Thoracic aorta (tissue), 2 donors: ENCODE measurements at places on chromosomes 7 and 10.

GRCh38 chr10:80192553-80192952, 12.8 kb downstream of the ANXA11 start:
- DNase-seq = no peak

- DNase-seq = no peak
Observed at GRCh38 chr10:112140110-112140970, 43.2 kb downstream of the GPAM start.

GRCh38 chr10:61989995-61990760, 88.7 kb downstream of the ARID5B start:
- DNase-seq = no peak

DNA sequence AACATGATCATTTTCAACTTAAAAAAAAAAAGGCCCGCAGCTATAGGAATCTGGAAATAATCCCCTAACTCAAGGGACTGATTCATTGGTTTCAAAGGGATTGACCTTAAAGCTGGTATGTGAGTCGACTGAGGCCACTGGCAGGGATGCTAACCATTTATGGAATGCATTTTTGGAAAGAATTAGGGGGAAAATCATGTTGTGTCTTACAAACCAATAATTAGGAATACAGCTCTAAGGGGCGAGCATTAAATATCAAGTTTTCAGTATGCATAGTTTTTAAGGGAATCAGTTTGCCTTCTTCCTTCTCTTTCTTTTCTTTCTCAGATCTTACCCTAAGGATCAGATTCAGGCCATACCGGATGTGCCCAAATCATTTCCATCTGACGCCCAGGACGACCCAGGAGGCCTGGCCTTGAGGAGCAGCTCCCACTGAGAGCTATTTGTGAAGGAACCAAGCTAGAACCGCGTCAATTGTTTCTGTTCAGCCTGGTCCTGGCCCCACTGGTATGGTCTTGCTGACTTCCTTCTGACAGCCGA, 48.7 kb downstream of the BPGM start:
- DNase-seq = no peak

DNA sequence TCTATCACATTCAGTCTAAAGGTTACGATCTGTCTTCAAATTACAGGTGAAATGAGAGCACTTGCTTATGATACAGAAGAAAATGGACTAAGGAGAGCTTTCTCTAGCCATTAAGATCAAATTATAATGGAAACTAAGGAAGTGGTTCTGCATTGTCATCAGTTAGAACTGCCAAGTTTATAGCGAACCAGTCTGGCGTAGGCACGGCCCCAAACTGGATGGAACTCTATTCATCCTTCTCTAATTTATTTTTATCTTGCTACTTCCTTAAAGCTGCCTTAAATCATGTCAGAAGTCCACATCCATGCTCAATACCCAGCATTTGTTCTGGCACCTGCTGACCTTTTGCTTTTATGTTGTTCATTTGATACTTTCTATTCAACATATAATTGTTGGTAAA, 63.7 kb upstream of the APBB1IP start:
- no peak for DNase-seq

GRCh38 chr7:107471292-107472070, 1.6 kb downstream of the GPR22 start:
- DNase-seq = no peak

DNA sequence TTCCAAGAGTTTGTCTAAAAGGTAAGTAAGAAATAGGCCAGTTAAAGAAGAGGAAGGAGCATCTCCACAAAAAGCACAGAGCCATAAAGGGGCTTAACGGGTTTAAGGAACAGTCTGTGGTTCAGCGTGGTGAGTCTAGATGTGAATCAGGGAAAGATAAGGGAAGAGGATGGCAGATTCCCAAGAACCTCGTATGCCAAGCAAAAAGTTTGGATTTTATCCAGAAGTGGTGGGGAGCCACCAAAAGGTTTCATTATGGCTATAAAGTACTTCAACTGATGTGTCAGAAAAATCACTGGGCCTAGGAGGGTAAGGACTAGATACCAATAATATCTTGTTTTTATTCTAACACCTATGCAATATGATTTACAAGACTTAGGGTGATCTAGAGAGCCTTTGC, 161.9 kb upstream of the PTER start:
- no peak for DNase-seq

- peak; percentile 35 for DNase-seq
Observed at GRCh38 chr7:155257482-155258225, 40.0 kb upstream of the INSIG1 start.

GRCh38 chr7:157985636-157986035, 602.0 kb downstream of the PTPRN2 start:
- no peak for DNase-seq

DNA sequence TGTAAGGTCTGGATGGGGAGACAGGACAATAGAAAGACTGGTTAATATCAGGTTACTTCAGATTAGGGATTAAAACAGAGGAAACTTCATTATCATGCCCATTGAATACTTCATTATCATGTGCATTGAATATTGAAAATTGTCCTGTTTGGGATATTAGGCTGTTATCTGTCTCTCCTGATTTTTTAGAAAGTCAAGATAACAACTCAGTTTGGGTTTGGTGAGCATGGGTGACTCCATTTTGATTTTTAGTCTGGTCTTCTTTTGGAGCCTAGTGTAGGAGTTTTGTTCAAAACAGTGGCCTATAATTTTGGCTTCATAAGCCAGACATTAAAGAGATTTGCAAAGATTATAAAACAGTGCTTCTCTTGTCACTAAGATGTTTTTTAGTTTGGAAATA, 95.5 kb downstream of the ADK start:
- no peak for DNase-seq

DNA sequence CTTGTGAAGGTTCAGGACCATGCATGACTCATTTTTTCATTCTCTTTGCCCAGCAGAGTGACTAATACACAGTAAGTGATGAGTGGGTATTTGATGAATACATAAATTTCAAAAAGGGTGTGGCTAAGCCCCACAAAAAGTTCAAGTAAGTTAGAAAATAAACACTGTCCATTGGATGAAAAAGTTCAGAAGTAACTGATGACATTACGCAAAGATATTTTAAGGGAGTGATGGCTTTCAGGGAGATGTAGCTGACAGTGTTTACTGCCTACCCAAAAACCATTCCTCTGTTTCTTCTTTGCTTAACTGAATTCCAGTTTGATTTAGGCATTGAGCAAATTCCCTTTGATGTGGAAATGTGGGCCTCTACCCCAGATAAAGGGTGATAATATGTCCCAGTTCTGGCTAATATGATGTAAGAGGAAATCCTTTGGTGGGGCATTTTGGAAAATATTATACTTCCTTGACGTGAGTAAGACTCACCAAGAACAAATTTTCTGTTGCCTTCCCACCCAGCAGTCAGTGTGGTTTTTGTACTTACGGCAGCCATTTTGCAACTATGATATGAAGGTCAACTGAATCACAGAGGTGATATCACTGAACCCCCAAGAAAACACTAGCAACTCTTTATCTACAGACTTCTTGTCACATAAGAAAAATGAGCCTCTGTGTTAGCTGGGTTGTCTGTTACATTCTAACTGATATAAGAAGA, 29.0 kb upstream of the EBLN1 start:
- DNase-seq = no peak

DNA sequence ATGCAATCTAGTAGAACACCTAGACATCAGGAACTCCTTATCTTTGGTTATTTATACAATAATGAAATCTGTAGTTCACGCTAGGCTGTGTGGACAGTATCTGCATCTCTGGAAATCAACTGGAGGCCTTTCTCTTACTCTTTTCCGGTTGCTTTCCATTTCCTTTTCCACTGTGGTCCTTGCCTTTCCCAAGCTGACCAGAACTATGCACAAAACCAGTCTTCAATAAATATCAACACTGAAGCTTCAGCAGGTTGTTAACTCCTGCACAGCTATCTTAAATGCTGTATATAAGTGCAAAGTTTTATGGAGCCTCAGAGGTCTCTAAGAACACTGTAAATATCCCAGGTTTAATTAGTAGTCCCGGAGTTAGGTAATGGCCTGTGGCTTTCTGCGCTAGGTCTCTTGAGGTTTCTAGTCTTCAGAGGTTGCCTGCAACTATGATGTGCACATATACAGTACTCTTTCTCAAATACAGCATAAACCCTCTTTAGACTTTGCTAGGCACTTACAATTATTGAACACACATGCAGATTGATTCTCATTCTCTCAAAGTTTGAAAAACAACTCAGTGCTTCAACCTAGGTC, 2.4 kb downstream of the KLLN start:
- no peak for DNase-seq

- DNase-seq = no peak
Observed at GRCh38 chr7:157751406-157751805, 414.6 kb downstream of the DNAJB6 start.

- no peak for DNase-seq
Observed at GRCh38 chr10:116110736-116111135, 162.3 kb downstream of the GFRA1 start.

DNA sequence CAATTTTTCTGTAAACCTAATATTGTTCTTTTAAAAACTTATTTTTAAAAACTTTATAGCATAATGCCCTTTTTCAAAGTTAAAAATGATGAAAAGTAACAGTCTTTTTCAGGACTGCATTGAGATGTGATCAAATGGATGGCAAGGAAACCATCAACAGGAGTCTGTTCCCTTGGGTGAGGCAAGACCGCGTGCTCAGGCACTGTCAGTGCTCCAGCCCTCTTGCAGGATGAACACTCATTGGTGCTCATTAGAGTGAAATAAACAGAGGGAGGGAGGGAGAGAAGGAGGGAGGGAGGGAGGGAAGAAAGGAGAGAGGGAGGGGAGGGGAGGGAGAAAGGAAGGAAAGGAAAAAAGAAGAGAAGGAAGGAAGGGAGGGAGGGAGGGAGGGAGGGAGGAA, 145.7 kb upstream of the CHST15 start:
- DNase-seq = no peak

DNA sequence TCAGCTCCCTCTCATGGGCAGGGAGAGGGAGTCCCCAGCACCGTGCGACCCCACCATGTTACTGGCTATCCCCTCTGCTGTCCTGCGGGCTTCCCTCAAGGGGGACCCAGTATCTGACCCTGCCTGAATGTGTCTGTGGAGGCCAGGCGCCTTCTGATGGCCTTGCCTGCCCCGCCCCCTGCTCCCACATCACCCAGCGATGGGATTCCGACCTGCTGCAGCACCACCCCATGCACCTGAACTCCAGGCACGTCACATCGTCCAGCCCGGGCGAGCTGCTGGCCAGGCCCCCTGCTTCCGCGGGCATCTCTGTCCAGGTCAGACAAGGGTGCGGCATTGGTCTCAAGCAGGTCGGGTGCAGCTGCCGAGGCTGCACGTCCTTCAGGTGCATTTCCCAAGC, 19.0 kb downstream of the LRRC27 start:
- DNase-seq = no peak

DNA sequence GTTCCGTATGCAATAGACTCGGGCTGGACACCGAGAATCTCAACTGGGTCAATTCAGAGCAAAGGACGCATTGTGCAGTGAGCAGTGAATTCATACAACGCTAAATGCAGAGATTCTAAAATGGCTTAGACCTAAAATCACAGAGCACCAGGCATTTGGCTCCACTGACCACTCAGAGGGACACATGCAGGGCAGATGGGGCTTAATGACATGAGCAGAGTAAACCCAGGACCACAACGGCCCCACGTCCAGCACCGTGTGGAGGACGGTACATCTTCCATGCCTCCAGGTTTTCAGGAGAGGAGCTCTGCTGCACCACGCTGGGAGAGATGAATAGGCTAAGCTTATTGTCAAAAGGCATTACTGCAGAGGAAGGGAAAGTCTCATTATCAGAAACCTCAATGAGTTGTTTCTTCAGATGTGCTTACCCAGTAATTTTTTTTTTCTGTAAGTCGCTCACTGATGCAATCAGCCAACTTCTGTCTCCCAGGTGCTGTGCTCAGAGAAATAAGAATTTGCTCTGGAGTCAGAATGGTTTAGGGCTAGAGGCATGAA, 555.0 kb downstream of the PTPRN2 start:
- no peak for DNase-seq

GRCh38 chr7:1004018-1004852, 21.3 kb downstream of the CYP2W1 start:
- DNase-seq = no peak

- no peak for DNase-seq
Observed at GRCh38 chr10:85916994-85917573, 449.5 kb downstream of the GRID1 start.

DNA sequence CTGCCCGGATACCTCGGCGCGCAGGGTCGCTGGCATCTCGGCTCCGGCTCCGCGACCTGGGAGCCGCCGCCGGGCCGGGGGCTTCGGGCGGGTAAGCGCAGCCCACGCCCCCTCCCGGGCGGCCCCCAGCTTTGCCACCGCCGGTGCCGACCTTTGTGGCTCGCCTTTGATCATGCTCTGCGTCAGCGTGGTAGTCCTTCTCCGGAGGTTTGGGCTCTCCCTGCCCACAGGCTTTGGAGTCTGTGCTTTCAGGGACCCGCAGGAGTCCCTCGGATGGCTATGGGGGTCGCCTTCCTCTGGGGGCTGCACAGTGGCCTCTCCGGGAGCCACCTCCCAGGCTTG, 7.3 kb downstream of the ATP6V1F start:
- no peak for DNase-seq

DNA sequence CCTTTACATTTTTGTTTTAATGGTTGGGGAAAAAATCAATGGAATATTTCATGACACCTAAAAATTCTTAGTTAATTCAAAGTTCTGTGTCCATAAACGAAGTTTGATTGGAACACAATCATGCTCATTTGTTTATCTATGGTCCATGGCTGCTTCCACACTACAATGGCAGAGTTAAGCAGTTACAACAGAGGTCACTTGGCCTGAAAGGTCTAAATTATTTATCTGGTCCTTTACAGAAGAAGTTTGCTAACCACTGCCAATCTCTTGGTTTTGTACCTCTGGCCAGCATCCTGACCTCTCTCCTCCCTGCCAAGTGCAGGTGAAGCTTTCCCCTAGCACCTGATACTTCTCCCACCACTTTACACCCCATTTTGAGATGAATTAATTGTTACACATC, 61.5 kb downstream of the SRPK2 start:
- DNase-seq = no peak

GRCh38 chr10:99598011-99598410, 22.2 kb downstream of the SLC25A28 start:
- DNase-seq = no peak

GRCh38 chr10:34370126-34370525, 445.0 kb downstream of the PARD3 start:
- DNase-seq = no peak

GRCh38 chr10:48944171-48944570, 4.5 kb upstream of the LRRC18 start:
- DNase-seq = no peak

GRCh38 chr10:124648738-124649137, 95.4 kb downstream of the FAM53B start:
- no peak for DNase-seq

- DNase-seq = peak; percentile 66
Observed at GRCh38 chr10:21497177-21497807, 28.2 kb downstream of the SKIDA1 start.

GRCh38 chr7:104126411-104126841, 81.4 kb downstream of the ORC5 start:
- DNase-seq = no peak

DNA sequence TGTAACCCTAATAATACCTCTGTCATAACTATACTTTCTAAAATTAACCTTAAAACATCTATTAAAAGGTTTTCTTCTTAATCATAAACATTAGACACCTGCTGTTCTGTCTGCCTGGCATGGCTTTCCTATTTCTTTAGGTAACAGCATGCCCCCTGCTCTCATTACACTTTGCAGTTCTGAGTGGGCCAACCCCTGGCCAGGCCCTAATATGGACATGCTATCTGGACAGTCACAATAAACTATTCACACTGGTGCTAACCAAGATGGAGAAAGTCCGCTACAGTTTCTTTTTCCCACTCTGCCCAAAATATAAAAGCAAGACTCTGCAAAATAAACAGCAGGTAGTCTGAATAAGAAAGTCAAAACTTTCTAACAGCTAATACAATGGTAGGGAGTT, 84.0 kb downstream of the ELAPOR2 start:
- no peak for DNase-seq

- no peak for DNase-seq
Observed at GRCh38 chr10:12795315-12796110, 206.0 kb downstream of the CCDC3 start.
